ENCODE measurements at places on chromosomes 6 and 20.

GRCh38 chr20:35515949-35516645 is 13.4 kb downstream of the C20orf173 start:
- DNase-seq = no peak

DNA sequence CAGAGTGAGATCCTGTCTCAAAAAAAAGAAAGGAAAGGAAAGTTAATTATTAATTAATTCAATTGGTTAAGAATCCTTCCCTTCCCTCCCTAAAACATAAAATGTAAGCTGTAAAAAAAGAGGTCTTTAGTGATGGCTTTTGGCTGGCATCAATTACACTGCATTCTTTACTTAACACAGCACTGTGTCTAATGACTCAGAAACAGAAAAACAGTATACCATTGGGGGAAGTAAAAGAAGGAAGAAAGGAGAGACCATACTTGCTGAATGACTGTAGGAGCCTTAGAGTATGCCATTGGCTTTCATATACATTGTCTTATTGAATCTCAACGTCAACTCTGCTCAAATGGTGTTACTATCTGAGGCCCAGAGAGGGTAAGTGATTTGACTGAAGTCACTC is 18.3 kb upstream of the CITED2 start:
- no peak for DNase-seq

DNA sequence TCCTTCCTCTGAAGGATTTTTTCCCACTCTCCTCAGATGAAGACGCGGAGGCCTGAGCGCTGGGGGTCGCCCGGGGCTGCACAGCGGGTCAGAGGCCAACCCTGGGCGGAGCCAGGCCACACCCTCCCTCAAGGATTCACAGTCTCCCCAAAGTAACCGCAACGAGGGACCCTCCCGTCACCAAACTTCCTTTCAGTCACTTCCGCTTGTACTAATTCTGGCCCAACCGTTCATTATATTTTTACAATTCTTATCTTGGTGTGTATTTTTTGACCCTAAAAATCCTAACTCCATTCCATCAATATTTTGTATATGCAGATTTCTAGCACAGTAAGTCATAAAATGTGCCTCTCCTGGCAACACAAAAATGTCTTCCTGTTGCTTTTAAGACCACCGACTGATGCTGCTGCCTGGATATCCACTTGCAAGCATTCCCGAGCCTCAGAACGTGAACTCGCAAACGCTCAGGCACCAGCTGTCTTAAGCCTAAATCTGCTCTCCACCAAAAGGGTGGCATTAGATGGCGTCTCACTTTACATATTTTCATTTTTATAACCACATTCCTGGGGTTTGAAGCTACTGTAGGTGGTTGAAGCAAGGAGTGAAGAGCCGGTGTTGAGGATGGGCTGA is 128.0 kb downstream of the DLL1 start:
- no peak for DNase-seq

GRCh38 chr6:6494677-6495076 is 93.8 kb upstream of the LY86 start:
- no peak for DNase-seq

- DNase-seq = no peak
Observed at GRCh38 chr6:28941684-28942448, 18.1 kb upstream of the TRIM27 start.

- no peak for DNase-seq
Observed at GRCh38 chr6:144824018-144824417, 538.9 kb downstream of the UTRN start.

DNA sequence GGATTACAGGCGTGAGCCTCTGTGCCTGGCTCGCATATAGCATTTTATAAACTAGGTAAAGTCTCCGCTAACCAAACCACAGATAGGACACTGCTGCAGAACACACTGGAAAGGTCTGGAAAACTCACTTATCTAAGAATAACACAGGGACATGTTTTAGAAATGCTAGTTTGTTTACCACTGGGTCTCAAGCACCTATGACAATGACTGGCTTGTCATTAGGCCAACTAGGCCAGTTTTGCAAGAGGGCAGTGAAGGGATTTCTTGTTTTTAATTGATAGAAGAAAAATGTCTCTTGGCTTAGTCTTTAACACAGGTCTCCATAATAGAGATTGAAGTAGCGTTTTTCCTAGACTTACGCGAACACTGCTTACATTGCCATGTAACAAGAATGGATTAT is 201.4 kb downstream of the TMEM242 start:
- no peak for DNase-seq

- no peak for DNase-seq
Observed at GRCh38 chr6:153056308-153056707, 53.8 kb upstream of the MTRF1L start.

DNA sequence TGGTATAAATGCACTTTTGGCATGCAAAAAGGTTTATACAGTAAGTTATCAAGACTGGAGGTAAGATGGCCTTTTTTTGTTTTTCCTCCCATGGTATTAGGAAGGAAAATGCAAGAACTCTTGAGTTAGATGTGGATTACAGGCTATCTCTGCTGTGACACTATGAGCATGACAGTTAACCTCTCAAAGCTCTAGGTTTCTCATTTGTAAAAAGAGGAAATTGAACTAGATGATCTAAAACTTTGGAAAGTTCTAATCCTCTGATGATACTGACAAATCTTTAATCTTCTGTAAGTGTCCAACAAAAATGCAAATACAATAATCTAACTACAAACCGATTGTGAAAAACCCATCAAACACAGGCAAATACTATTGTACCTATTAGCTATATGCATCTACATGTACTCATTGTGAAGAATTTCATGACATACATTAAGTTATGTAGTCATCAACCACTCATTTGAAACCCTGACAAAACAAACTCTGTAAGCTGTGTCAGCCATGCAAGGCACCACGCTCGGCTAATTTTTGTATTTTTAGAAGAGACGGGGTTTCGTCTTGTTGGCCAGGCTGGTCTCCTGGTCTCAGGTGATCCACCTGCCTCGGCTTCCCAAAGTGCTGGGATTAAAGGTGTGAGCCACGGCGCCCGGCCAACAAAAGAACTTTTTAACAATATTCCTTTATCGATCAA is 4.2 kb downstream of the CDK19 start:
- DNase-seq = no peak

DNA sequence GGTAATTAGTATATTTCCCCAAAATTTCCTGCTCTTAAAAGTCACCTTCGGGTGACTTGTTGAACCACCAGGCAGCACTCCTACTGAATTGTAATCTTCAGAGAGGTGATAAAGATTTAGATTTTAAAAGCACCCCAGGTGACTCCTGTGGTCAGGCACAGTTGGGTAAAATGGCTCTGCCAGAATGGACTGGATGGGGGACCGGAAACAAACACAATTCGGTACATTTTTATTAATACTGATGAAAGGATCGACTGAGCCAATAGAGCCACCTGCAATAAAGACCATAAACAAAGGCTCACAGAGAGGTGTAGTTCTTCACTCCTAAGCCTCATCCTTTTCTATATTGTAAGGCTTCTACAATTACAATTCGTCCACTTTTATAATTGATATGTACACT is 19.6 kb upstream of the FAM83C start:
- DNase-seq = no peak

DNA sequence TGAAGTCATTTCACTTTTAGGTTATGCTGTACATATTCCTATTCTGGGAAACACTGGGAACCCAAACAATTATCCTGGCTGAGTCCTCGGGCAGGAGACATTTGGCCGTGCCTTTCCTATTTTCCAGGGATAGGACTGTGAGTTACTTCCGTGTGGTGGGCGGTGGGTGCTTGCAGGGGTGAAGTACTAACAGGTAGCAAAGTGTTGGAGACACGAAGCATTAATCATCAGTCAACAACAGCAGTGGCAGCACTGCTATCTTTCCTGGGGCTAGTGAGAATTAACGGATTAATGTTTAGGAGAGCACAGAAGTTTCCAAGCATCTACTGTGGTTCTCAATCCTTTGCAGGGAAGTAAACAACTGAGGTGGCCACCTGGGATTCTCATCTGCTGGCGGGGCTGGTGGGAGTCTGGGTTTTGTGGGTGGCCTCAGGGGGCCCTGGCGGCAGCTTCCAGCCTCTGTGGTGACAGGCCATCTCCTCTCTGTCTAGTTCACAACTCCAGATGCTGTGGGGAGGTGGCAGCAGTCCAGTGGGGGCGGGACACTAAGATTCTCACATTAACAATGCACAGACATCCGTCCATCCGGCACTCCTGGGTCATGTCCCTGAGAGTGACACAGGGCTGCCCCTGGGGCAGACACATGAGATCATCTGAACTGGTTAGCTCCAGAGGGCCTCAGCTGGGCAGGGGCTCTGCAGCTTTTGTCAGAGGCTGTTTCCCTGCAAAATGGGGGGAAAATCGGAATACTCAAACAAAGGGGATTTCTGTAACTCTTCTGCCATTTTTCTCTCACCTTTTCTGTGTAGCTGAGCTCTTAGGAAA is 90.9 kb downstream of the GJA10 start:
- DNase-seq = no peak

DNA sequence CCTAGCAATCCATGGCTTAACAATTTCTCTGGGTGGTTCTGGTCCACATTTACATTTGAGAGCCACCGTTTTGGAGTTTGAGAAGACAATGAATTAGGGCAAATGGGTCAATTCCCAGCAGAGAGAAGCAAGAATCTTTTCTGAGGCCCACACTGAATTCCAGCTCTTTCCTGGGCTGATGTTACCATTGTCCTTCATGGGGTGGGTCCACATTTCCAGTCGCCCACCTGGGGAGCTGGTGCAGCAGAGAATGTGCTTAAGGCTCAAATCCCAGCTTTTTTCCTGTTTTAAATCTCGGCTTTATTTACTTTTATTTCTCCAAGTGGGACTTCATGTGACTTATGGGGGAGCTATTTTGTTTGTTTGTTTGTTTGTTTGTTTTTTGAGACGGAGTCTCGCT is 44.2 kb upstream of the TFAP2C start:
- no peak for DNase-seq

DNA sequence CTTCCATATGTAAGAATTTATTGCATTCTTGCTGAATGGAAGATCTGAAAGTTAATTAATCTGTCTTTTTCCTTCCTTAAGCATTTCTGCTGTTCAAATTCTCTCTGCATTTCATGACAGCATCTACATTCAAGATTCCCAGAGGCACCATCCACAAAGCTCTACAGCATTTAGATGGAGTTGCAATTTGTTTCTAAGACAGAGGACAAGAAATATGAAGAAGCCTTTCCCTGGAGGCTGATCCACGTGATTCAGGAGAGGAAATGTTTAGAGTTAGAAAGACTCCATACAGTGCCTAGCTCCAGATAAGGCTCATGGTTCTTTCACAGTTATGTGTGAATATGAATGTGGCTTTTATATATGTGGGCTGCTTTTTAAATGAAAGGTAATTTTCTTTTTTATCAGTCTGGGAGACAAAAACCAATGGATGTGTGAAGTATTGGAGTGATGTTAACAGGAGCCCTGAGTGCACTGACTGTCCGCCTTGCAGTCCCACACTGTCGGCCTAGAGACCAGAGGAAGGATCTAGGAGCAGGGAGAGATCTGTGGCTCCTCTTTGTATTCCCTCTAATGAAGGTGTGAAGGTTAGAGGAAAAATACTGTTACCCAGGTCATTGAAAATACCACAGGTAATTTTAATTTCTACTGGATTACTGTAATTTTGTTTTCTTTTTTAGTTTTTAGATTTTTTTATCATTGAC is 686.6 kb upstream of the GJE1 start:
- DNase-seq = no peak

- no peak for DNase-seq
Observed at GRCh38 chr6:85412911-85413430, 36.9 kb upstream of the NT5E start.

GRCh38 chr20:35891375-35891774 is 62.9 kb downstream of the SCAND1 start:
- no peak for DNase-seq
